Diencephalon (tissue), 1 donor: ENCODE measurements at places on chromosomes 2 and 18. TPM values are rescaled to one million over a fixed set of nuclear protein-coding genes. Genes with fewer than 3 reads are reported as not detected.

Gene ZNF892
- total RNA-seq = 28.8 TPM

Gene ACOXL
- total RNA-seq = 0.23 TPM

Gene INPP5D
- 6.5 TPM for total RNA-seq

Gene TFCP2L1
- total RNA-seq = 0.69 TPM

Gene ERBB4
- 78.7 TPM for total RNA-seq

Gene CNDP1
- 0.23 TPM for total RNA-seq

Gene VIT
- 0.23 TPM for total RNA-seq

Gene THOC1
- 97.8 TPM for total RNA-seq

Gene RGPD3
- 1.2 TPM for total RNA-seq

Gene MIB1
- 90.2 TPM for total RNA-seq

Gene TMEM198
- total RNA-seq = 13.8 TPM

Gene KIF5C
- total RNA-seq = 421 TPM

Gene UGT1A4
- not detected for total RNA-seq

Gene CRYGC
- not detected for total RNA-seq

Gene CCDC141
- total RNA-seq = 3.5 TPM

Gene DLX1
- 30.9 TPM for total RNA-seq

Gene DSC3
- 0.23 TPM for total RNA-seq

Gene HMSD
- 0.69 TPM for total RNA-seq

Gene VWC2L
- total RNA-seq = 30.0 TPM

Gene MFF
- 115 TPM for total RNA-seq

Gene LOXHD1
- 0.23 TPM for total RNA-seq

Gene OR6B2
- total RNA-seq = not detected

Gene METTL4
- 18.7 TPM for total RNA-seq

Gene SERPINB3
- not detected for total RNA-seq

Gene ALPI
- not detected for total RNA-seq

Gene SKOR2
- 0.23 TPM for total RNA-seq

Gene RAPH1
- total RNA-seq = 59.3 TPM

Gene MOB1A
- total RNA-seq = 52.4 TPM

Gene ABCB11
- total RNA-seq = 1.2 TPM

Gene CTAGE1
- not detected for total RNA-seq

Gene PLEKHB2
- 219 TPM for total RNA-seq

Gene YPEL5
- total RNA-seq = 112 TPM

Gene ACADL
- 4.8 TPM for total RNA-seq

Gene CHRND
- 0.23 TPM for total RNA-seq

Gene SIX3
- 7.4 TPM for total RNA-seq

Gene KYNU
- total RNA-seq = 0.23 TPM

Gene RAD51AP2
- total RNA-seq = 1.2 TPM

Gene ARHGAP15
- total RNA-seq = 3.2 TPM

Gene WDPCP
- total RNA-seq = 42.4 TPM
